ENCODE measurements at places on chromosomes 5 and 9.

DNA sequence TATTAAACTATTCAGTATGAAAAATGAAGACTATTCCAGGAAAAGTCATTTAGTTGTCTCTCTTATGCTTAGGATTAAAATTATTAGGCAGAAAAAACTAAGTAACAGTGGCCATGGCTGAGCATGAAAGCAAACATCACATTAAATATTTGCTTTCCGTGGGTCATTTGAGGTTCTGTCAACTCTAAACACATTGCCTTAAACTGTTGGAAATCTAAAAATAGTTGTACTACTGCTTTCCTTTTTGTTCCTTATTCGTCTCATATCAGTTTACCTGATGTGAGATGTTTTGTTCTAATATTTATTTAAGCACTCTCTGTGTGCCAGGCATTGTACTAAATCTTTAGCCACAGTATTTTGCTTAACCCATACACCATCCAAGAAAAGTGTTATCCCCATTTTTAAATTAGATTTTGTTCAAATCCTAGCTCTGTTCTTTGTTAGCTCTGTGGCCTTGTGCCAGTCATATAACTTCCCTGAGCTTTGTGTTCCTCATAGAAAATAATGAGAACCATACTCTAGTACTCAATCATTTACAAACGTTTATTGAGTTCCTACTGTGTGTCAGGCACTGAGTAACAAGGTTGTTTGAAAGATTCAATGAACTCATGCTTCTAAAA is 18.7 kb upstream of the ZNF608 start:
- DNase-seq: no peak

GRCh38 chr5:92613546-92613945 is 967.5 kb downstream of the NR2F1-AS1 start:
- DNase-seq: no peak

GRCh38 chr5:144731786-144732185 is 561.1 kb downstream of the KCTD16 start:
- DNase-seq: no peak

GRCh38 chr9:14031810-14032209 is 282.1 kb downstream of the NFIB start:
- DNase-seq: no peak

GRCh38 chr9:34291023-34291422 is 38.0 kb downstream of the KIF24 start:
- DNase-seq: no peak

Measured in right cardiac atrium (tissue), 5 donors.